ENCODE measurements at places on chromosomes 1 and 21. TPM values are rescaled to one million over a fixed set of nuclear protein-coding genes. Genes with fewer than 3 reads are reported as not detected.

DNA sequence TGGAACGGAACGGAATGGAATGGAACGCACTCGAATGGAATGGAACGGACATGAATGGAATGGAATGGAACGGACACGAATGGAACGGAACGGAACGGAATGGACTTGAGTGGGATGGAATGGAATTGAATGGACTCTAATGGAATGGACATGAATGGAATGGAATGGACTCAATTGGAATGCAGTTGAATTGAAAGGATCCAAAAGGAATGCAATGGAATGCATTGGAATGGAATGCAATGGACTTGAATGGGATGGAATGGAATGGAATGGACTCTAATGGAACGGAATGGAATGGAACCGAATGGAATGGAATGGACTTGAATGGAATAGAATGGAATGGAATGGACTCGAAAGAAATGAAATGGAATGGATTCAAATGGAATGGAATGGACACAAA, 102.4 kb upstream of the OR4F16 start:
- H3K27ac ChIP-seq, result no peak overlapping the region
- no peaks in the 10 kb centered on the region for H3K4me1 ChIP-seq
- DNase-seq, result no peak
- H3K27me3 ChIP-seq, result no peaks in the 10 kb centered on the region
- H3K36me3 ChIP-seq, result no peaks in the 10 kb centered on the region
- H3K4me3 ChIP-seq, result no peak overlapping the region

DDAH1 gene
- polyA plus RNA-seq, result not detected

DNA sequence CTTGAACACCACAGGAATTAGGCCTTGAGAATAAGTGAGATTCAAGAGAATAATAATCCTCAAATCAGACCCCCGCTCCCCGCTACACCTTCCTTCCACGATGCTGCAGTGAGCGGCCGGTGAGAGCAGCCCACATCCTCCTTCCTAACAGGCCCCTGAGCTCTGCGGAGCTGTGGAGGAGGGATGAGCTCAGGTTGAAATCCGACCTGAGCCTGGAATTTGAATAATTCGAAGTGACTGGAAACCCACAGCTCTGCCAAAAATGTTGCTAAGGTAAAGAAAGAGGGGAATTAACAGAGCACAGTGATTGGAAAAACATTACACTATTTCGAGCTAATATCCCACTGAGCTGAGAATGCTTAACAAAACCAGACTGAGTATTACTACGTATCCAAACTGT, 90.0 kb downstream of the URB2 start:
- H3K4me3 ChIP-seq, result no peak overlapping the region
- peaks cover 2% of the 10 kb centered on the region for H3K27me3 ChIP-seq
- H3K36me3 ChIP-seq, result no peaks in the 10 kb centered on the region
- no peaks in the 10 kb centered on the region for H3K4me1 ChIP-seq

GRCh38 chr1:229209816-229210215, 61.1 kb upstream of the RAB4A start:
- DNase-seq, result no peak
- H3K4me1 ChIP-seq, result no peaks in the 10 kb centered on the region
- peaks cover 8% of the 10 kb centered on the region for H3K27me3 ChIP-seq
- H3K36me3 ChIP-seq, result no peaks in the 10 kb centered on the region

DNA sequence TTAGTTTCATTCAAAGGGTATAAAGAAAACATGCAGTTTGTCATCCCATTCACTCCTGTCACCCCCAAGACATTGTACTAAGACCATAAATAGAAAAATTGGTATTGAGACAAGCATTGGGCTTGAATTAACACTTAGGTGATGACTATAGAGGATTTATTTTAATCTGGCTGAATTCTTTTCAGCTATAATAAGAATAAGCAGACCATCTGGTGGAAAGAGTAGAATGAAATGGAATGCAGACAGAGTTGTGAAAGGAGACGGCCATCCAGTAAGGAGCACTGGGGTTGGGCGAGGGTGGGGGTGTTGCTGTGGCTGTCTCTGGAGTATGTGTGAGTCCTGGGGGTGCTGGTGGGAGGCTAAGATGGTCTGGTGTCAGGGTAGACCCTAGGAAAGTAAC, 125.0 kb upstream of the IVNS1ABP start:
- H3K4me3 ChIP-seq, result peak overlapping the region; percentile 46
- peak; percentile 34 for DNase-seq
- no peaks in the 10 kb centered on the region for H3K27me3 ChIP-seq
- H3K4me1 ChIP-seq, result peaks cover 19% of the 10 kb centered on the region
- H3K36me3 ChIP-seq, result no peaks in the 10 kb centered on the region

DNA sequence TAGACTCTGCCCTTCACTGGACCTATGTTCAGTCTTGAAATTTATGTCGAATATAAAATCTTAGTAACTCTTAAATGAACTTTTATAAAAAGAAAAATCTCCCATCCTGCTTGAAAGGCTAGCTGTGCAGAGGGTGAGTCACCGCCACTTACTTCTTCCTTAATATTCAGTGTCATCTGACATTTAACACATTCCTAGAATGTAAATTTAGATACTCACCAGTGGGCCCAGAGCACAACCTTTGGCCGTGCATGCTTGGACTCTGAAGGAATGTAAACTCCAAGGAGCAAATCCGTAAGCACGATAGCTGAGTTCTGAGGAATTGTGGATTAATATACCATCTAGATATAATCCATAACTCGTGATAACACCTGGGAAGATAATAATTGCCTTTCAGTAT, 403.3 kb downstream of the KCTD3 start:
- no peak overlapping the region for H3K4me3 ChIP-seq
- H3K36me3 ChIP-seq, result no peaks in the 10 kb centered on the region
- no peak for DNase-seq
- H3K27ac ChIP-seq, result no peak overlapping the region
- H3K4me1 ChIP-seq, result no peaks in the 10 kb centered on the region
- H3K27me3 ChIP-seq, result no peaks in the 10 kb centered on the region

- H3K4me3 ChIP-seq, result no peak overlapping the region
- H3K4me1 ChIP-seq, result peaks cover 42% of the 10 kb centered on the region
- DNase-seq, result no peak
- H3K27ac ChIP-seq, result no peak overlapping the region
These were observed 5.8 kb downstream of the DCAF8 start for GRCh38 chr1:160256396-160257046.

DNA sequence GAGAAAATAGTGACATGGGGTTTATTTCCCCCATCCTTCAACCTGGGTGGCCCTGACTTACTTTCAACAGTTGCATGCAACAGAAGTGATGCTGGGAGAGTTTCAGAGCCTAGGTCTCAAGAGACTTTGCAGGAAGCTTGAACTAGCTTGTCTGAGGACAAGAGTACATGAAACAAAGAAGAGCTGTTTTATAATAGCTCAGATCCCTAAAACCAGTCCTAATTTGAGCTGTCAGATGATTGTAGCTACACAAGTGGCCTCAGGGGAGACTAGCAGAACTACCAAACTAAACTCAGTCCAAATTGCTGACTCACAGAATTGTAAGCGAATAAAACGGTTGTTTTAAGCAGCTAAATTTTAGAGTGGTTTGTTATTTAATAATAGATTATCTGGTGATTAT, 17.1 kb downstream of the RC3H1 start:
- no peaks in the 10 kb centered on the region for H3K36me3 ChIP-seq
- H3K27me3 ChIP-seq, result no peaks in the 10 kb centered on the region
- no peak overlapping the region for H3K4me3 ChIP-seq
- peaks cover 93% of the 10 kb centered on the region for H3K4me1 ChIP-seq
- H3K27ac ChIP-seq, result no peak overlapping the region

NCAM2 gene
- polyA plus RNA-seq, result not detected

DNA sequence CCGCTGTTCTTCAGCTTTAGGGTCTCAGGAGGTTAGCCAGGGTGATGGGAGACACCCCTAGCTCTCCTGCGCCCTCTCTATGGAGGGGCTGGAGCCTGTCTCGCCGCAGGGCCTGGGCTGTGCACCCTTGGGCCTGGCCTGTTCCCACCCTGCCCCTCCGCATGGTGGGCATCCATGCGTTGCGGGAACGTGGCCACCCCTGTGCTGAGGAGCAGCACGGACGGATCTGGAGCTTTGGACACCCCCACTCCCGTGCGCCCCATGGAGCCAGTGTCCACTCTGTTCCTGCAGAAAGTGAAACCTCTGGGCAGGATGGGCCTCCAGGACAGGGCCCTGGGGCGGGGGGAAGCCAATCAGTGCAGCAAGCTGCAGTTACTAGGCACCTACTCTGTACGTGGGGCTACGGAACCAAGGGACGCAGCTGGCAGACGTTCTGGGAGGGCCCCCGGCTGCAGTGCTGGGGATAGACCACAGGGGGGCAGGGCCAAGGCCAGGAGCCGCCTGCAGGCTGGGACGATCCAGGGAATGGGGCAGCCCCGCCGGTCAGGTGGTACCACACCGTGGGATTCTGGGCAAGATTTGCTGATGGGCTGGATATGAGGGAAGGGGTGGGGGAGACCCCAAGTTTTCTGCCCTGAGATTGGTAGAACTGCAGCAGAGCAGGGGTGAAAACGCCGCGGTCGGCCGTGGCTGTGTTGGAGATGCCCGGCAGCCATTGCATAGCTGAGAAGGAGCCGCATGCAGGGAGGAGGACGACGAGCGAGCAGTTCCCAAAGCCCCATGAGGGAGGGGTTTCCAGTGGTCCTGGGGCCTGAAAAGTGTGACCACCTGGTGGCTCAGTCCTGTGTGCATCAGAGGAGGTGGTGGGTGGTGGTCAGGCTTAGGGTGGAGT, 43.3 kb downstream of the TP73 start:
- peak overlapping the region; percentile 46 for H3K4me3 ChIP-seq
- no peaks in the 10 kb centered on the region for H3K4me1 ChIP-seq
- H3K27ac ChIP-seq, result no peak overlapping the region
- peak; percentile 11 for DNase-seq
- H3K36me3 ChIP-seq, result no peaks in the 10 kb centered on the region

DNA sequence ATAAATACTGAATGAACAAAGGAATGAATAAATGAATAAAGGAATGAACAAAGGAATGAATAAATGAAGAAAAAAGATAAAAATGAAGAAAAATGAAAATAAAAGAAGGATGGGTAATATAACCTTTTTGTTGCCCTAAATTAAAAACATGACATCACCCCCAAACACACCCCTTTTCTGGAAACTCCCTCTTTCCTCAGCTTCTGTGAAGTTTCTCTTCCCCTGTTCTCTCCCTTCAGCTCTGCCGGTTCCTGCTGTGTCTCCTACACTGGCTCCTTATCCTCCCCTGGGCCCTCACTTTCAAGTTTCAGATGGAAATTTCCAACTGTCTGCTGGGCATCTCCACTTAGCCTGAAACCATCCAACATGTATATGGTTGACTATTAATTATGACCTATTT, 37.9 kb downstream of the RAB3B start:
- no peaks in the 10 kb centered on the region for H3K36me3 ChIP-seq
- no peak for DNase-seq
- no peaks in the 10 kb centered on the region for H3K4me1 ChIP-seq
- no peak overlapping the region for H3K27ac ChIP-seq
- H3K4me3 ChIP-seq, result no peak overlapping the region
